ENCODE measurements at places on chromosomes 13 and 19.
A peak's percentile ranks its signal among the peaks of the same experiment; 100 is the strongest.

- DNase-seq, result no peak
Observed at GRCh38 chr19:38284422-38284821, 19.6 kb upstream of the C19orf33 start.

DNA sequence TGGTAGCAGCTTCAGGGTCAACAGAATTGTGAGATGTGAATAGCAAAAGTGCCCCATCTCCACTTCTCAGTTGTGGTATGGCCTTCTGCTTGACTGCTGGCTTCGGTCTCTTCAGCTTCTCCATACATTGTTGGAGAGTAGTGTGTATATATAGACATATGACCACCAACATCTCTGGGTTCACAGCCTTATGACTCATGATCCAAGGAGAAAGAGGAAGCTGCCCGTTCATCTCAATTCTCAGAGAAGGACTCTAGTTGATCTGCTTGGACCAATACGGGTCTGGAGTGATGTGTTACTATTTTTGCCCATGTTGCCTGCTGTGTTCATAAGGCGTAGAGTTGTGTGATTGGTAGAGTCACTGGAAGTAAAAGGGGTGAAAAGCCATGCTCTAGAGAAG is 3.6 kb upstream of the COMMD6 start:
- DNase-seq, result peak; percentile 43

DNA sequence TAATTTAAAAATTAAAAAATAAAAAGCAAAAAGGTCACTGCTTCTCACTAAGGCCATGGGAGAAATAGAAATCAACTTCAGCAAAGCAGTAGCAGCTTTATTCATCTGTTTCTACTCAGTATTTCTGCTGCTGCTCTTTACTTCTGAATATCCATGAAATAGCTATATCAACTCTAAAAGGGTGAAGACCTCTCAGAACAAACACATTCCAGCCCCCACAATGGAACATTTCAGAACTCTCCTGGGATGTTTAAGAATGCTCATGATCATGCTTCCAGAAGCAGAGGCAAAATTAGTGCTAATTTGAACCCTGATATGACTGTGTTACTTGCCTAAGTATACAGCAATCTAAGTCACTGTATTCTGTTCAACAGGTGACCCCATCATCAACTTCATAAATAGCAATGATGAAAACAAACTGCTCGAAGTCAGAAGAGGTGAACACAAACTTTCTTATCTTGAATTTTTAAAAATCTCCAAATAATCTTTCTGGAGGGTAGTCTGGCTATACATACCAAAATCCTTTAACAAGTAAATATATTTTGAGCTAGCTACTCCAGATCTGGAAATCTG is 29.6 kb upstream of the DOCK9 start:
- no peak for DNase-seq

DNA sequence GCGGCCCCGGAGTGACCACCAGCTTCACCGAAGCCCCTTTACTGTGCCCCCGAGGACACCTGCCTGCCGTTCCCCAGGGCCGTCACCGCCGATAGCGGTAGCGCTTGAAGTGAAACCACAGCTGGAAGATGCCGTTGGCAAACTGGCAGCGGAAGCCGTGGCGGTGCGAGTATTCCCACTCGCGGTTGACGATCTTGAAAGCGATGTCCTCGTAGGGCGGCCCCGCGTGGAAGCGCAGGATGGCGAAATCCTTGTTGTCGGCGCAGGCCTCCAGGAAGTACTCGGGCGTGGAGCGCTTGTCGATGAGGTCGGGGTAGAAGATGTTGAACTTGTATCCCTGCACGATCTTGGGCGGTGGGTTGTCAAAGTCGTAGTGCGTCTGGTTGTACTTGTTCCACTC is 5.2 kb upstream of the TBXA2R start:
- no peak for DNase-seq

- DNase-seq, result no peak
Observed at GRCh38 chr19:2511991-2512390, 36.1 kb downstream of the GADD45B start.

DNA sequence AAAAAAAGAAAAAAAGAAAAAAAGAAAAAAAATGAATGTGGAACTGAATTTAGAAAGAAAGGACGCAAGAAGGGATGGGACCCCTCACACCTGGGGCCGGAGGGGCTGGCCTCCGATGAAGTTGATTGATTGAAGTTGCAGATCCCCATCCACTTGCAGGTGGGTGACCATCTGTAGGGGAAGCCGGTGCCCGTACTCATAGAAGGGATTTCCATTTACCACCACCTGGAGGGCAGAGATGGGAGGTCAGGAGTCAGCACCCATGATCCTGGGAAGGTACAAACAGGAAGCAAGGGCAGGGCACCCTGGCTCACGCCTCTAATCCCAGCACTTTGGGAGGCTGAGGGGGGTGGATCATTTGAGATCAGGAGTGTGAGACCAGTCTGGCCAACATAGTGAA is 6.4 kb downstream of the LGALS4 start:
- no peak for DNase-seq

GRCh38 chr19:53057904-53058580 is 13.5 kb downstream of the ERVV-2 start:
- DNase-seq, result no peak

GRCh38 chr13:71524613-71525304 is 342.2 kb downstream of the DACH1 start:
- DNase-seq, result no peak

GRCh38 chr19:31952693-31953092 is 392.7 kb upstream of the ZNF507 start:
- DNase-seq, result no peak

DNA sequence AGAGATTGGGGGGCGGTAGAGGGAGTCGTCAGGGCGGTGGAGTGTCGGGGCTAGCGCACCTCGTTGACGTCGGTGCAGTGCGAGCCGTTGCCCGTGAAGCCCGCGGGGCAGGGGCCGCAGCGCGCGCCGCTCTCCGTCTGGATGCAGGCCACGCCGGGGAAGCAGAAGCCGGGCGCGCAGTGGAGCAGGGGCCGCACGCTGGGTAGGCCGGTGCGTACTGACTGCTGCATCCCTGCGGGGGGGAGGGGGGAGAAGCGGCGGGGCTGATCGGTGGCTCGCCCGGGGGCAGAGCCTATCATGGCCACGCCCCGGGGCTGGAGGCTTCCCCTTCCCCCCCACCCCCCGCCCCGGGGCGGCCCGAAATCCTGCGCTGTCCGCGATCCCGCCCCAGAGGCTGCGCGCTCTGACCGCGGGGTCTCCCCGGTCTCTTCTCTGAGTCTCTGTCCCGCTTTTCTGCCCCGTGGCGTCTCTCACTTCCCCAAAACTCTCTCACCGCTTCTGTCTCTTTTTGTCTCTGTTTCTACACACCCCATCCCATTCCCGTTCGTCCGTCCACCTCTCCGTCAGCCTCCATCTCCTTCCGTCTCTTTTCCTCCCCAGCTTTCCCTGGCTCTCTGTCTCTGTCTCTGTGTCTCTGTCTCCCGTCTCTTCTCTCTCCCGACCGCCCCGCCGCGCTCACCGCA is 1.1 kb downstream of the COMP start:
- no peak for DNase-seq

- no peak for DNase-seq
Observed at GRCh38 chr13:99250982-99251825, 7.0 kb downstream of the GPR18 start.

DNA sequence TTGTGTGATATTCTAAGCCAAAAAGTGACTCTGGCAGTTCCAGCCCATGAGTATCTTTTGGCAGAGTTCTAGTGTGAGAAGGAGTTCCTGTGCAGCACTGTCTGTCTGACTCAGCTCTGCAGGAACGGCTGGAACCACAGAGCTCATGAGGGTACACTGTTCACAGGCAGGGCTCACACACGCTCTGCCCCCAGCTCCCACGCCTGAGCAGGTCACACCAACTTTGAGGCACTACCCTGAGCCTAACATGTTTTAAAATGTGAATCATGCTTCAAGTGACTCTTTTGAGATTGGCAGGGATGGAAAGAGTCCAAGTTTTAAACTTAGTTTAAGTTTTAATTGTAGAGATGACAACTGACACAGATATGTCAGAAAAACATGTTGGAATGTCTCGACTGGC is 1203.3 kb downstream of the UQCRFS1 start:
- no peak for DNase-seq

DNA sequence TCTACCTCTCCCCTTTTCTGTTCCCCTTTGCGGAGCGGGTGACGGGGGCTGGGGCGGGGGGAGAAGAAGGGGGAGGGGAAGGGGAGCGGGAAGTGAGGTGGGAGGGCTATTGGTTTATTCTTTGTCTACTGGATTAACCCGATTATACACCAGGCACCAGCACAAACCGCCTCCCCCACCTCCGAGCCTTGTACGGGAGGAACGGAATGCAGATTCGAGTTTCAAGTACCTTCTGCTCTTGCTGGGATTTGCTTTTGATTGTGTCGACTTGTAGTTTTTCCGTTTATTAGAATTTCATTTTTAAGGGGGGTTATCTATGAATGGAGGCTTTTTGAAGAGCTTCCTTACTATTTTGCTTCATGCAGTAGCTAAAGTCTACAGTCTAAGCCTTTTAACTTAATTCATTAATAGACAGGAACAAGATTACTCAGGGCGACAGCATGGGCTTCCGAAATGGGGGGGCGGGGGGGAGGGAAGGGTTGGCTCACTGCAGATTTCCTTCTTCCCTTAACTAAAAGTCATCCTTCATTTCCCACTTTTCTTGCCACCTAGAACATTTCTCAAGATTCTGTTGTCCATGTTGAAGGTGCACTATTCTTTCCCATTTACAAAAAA is 937 bp upstream of the SPRY2 start:
- peak; percentile 40 for DNase-seq

DNA sequence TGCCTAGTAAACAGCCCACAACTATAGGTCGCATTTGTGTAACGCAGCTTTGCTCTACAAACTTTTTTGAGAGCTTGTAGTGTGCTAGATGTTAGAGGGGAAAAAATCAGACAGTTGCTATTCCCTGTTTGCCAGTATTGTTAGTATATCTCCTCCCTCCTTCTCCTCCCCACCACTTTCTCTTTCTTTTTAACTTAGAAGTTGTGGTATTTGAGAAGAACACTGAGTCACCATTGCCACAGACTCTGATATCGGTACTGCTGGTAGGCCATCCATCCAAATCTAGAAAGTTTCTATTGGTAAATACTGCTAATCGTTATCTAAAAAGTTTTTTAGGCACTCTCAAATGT is 666 bp downstream of the POMP start:
- peak; percentile 37 for DNase-seq

DNA sequence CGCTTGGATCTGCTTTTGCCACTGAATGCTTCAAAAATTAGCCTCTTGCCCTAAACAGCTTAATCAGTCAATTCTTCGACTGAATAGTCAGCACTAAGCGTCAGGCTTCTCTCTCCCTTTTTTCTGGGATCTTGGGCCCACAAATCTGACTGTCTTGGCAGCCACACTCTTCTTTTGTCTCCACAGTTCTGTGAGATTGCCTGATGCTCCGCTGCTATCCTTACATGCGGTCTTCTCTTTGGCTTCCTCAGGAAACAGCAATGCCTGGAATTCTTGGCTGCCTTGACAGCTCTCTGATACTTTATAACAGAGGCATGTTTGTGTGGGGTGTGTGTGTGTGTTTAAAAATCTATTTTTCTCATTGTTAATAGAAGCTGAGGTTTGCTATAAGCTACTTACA is 32.6 kb downstream of the ERCC5 start:
- peak; percentile 29 for DNase-seq

- no peak for DNase-seq
Observed at GRCh38 chr19:34274284-34274826, 20.0 kb downstream of the GARRE1 start.

DNA sequence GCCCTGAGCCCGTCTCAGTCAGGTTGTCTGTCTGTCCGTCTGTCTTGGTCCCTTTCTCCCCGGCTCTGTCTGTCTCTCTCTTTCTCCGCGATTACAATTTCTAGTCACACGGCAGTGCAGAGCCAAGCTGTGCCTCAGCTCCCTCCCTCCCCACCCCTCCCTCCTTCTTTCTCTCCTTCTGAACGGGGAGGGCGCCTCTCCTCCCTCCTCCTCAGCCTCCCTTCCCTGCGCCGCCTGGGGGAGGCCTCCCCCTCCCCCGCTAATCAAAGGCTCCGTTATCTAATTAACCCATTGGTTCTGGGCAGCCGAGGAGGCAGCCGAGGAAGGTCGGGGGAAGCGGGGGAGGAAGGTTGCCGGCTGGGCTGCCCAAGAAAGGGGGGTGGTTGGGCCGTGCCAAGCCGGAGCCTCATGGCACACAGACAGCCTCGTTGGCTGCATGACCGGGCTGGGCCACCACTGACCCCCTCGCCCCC is 16.5 kb downstream of the LRRC4B start:
- DNase-seq, result no peak

DNA sequence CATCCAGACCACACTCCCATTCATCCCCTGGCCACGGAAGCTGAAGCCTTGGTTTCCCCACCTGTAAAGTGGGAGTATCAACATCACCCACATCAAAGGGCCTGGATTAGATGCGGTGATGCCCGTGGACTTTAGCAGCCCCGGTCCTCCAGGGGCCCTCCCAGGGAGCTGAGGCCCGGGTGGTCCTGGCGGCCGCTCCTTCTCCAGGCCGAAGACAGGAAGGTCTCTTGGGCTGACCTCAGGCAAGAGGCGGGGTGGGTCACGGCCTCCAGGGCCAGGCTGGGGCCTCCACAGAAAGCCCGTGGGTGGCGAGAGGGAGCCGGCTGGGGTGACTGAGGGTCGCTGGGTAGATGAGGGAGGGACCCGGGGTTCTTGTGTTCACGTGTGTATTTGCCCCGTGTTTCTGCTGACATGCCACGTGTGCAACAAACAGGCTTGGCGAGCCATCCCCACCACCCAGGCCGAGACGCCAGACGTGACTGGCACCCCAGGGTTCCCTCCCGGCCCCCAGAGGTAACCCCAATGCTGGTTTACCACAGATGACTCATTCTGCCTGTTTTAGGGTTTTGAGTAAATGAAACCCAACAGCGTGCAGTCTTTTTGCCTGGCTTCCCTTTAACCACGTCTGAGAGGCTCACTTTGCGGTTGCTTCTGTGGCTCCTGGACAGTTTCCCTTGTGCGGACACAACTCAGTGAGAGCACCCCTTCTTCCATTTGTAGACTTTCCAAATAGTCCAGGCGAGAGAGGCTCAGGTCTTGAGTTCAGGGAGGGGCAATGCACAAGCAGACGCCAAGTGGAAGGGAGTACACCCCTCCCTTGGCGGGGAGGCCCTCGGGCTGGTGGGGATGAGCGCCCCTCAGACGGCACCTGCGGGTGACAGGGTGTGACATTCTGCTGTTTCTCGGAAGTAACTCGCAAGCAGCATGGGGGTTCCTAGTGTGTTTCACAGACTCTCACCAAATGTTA is 42.9 kb downstream of the C13orf46 start:
- no peak for DNase-seq

- DNase-seq, result no peak
Observed at GRCh38 chr13:71306821-71307220, 560.2 kb downstream of the DACH1 start.

DNA sequence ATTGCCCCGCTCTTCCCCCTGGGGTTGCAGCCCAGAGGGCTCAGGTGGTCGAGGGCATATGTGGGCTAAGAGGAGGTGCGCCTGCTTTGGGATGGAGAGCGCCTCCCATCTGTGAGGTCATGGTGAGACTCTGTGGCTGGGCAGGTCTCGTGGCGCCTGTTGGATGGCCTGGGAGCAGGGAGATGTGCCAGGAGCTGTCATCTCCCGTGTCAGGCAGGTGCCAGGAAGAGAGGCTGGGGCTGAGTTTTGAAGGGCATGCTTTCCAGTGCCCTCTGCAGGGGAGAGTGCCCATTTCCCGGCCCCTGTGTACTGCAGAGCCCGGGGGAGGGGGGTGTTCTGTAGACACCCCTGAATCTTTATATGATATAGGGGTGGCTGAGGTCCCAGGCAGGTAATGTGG is 2.8 kb downstream of the WTIP start:
- DNase-seq, result no peak
